Fibroblast of the aortic adventitia (primary cell): ENCODE measurements at places on chromosomes 5 and 9. TPM values are rescaled to one million over a fixed set of nuclear protein-coding genes. Genes with fewer than 3 reads are reported as not detected.

BRINP1 gene
- 3.1 and 5.8 TPM in 2 replicates for total RNA-seq

NTRK2 gene
- 3.3 and 9.7 TPM in 2 replicates for total RNA-seq

PCDHGA9 gene
- 4.1 and 7.3 TPM in 2 replicates for total RNA-seq

KCNIP1 gene
- not detected in 2 replicates for total RNA-seq
